DMS153 (cell line): ENCODE measurements at places on chromosomes 3 and 15.

GRCh38 chr3:156344215-156344614 lies 210.7 kb downstream of the SSR3 start:
- DNase-seq, result no peak

- no peak for DNase-seq
Measured at GRCh38 chr15:45690581-45691260, 55.9 kb downstream of the SQOR start.

GRCh38 chr15:58588096-58588495 lies 156.3 kb downstream of the LIPC start:
- DNase-seq, result no peak

- no peak for DNase-seq
Measured at GRCh38 chr3:32502946-32503286, 264 bp upstream of the CMTM6 start.

GRCh38 chr3:38114875-38115644 lies 21.9 kb downstream of the ACAA1 start:
- DNase-seq, result no peak

DNA sequence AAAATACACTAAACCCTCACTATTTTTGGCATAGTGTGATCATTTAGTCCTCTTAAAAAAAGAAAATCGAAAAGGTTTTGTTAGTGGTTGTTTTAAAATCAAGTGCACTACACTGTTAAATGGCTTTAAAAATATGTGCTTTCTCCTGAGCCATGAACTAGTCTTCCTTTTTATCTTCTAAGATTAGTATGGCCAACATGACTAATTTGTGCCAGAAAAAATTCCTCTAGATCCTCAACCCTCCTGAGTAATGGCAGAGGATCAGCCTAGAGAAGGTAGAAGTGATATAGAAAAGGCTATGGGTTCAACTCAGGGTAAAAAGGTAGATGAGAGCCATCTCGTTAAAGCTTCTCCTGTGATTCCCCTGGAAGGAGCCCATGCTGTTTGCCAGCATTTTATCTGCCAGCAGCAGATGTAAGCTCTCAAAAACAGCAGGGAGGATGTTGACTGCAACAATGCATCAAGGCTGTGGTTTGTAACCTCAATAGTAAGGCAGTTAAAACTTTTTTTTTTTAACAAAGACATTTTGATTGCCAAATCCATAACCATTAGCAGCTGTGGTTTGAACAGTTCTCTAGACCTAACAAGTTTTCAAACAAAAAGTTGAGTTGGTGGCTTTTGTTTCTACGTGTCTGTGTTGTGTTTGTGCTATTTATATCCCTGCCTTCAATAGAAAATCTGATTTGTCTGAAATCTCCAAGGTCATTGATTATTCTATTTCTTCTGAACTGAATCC lies 30.2 kb upstream of the ZNF609 start:
- peak; percentile 29 for DNase-seq

DNA sequence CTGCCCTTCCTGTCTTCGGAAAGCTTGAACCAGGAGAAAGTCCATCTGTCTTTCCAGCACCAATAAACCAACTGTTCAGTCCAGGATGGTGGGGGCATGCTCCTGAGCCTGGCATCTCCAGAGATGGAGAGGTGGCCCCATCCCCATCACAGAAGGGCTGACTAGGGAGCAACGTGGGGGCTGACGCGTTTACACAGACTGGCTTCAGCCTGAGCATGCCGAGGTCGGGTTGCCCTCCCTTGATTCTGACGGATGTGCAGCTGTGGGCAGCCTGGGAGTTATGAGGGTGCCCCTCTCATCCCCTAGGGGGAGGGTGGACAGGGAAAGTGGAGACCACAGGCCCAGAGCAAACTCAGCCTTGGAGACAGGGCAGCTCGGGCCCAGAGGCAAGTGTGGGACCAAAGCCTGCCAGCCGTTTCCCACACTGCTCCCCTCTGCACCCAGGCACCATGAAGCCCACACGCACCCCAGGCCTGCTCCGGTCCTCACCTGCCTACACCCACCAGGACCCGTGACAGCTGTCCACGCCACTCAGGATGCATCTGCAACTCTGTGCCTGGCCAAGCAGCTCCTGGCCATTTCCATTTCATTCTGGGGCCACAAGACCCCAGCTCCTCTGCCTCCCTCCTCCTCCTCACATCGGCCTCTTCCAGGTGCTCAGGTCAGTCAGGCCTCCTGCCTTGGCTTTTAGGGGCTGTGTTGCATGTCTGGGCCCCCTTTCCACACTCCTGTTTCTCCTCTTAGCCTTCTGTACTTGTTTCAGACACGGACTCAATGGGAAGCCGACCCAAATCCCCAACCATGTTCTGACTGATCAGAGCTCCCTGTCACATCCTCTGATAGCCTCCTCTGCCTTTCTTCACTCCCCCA lies 48.2 kb upstream of the SLC41A3 start:
- DNase-seq, result no peak

DNA sequence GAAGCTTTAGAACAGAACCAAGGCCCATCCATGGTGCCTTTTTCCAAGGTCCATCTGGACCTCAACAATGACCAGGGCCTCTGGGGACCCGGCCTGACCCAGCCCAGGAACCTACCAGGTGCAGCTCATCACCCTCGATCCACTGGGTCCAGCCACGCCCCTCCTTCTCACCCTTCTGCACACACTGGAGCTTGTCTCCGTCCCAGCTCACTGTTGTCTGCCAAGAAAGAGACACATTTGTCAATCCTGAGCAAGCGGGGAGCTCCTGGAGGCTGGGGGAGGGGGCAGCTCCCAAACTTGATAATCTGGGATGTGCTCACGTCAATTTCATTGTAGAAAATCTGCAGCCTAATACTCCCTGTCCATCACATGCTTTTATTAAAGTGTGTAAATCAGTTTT lies 21.2 kb downstream of the RBP1 start:
- no peak for DNase-seq

DNA sequence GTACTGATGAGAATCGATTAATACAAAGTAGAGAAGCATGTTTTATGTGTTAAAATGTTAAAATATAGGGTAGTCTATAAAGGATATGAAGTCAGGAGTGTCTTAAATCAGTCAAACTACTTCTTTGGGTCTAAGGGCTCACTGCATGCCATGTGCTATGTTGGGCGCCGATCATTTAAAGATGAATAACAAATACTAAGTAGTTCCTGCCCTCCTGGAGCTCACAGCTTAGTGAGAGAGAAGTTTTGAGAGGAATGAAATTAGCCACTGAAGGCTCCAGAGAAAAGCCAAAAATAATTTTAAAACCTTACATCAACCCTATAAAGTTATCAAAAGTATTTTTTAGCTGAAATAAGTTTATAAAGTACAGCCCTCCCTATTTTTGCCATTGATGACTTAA lies 44.5 kb downstream of the BLM start:
- no peak for DNase-seq

DNA sequence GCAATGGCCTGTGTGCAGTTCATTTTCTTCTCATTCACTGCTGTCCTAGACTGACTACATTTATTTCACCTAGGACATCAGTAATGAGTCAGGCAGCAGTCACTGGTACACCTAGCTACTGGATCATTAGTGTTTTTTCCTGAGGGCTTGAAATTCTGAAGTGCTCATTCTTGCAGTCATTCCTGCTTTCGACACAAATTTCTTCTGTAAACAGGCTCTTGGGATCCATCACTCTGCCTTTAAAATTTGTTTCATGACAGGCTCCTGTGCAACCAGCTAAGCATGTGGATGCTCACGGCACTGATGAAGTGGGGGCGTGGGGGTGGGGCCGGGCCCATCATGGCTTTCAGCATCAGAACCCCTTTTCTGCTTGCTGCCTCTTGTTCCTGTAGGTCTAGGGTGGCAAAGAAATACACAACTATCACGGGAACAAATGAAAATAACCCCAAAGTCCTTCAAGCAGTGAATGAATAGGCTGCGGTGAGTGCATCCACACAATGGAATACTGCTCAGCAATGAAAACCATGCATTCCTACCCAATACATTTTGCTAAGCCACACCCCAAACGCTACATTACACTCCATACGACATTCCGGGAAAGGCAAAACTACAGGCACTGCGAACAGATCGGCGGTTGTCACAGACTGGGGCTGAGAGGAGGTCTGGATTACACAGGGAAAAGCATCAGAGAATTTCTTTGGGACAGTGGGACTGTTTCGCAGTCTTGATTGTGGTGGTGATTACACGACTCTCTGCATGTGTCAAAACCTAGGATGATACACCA lies 9.3 kb upstream of the MELTF start:
- DNase-seq, result no peak

GRCh38 chr3:28210968-28211713 lies 30.3 kb upstream of the CMC1 start:
- no peak for DNase-seq

DNA sequence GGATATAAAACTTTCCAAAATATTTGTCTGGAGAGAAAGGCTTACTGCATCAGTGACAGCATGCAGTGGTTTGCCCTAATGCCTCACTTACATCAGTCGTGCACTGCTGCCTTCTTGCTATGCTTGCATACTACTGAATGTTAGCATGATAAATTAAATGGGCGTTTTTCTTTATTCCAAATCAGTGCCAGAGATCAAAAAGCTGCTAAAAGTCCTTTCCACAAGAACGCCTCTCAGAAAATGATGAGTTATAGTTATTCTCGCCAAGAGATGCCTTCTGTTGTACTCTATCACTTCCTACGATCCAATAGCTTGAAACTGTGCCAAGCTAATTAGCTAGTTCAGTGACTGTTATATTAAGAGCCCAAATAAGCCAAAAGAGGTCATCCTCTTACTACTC lies 345.8 kb upstream of the ROBO2 start:
- no peak for DNase-seq

- DNase-seq, result no peak
Measured at GRCh38 chr3:115071601-115072000, 75.5 kb downstream of the ZBTB20 start.

DNA sequence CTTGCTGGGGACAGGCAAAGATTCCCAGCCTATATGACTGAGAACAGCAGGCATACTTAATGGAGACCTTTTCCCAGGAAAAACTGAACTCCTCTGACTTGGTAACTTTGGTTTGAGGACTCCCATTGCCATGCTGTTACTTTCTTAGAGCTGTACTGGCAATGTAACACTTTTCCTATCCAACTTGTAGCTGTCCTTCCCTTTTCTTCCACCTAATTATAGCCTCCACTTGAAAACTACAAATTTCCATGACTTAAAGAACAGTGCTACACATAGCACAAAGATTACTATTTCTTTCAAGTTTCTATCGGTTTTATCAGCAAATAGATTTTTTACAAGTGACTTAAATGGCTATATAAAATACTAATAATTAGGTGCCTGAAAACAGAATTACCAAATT lies 116.9 kb downstream of the GSK3B start:
- DNase-seq, result no peak

DNA sequence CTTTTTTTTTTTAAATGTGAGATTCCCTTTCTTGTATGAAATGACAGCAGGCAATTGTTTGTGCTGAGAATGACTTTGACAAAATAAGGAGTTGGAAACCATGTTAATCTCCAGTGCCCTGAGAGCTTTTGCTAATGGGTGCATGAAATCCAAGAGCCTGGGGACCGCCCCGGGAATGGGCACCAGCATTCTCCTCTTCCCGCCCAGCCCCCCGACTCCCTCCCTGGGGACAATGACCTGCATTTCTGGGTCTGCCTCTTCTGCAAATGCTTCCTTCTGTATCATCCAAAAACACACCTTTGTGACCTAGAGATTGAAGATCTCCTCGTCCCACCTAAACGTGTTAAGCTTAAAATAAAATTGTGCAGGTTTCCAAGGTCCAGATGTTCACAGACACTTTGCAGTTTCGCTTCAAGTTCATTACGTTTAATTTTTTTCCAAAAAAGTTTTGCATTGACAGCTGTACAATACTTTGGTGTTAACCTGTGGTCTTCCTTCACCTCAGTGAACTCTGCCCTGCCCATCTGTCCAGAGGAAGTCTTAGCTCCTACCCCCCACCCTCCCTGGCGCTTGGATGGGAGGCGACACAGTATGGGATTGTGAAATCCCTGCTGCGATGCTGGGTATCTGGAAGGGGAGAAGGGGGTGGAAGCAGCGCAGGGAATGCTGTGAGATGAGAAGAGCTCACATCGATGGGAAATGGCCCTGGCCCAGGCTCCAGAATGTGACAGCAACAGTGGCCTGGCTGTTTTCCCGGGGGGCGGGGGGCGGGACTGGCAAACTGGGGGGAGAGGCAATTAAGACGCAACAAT lies 50.1 kb downstream of the TLE3 start:
- DNase-seq, result no peak
